ENCODE measurements at places on chromosomes 2 and 18.
A peak's percentile ranks its signal among the peaks of the same experiment; 100 is the strongest.

DNA sequence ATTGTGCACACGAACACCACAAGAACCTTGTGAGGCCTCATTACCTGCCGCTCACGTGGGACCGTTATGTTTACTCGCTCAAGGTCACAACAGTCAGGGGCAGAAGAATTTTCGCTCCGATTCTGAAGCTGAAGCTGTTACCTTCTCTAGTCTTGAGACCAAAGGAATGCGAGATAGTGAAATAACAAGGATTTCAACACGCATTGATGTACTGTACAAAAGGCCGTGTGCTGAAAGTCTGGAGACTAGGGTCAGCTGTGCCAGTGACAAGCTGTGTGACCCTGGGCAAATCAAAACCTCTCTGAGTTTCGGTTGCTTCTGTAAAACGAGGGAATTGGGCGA lies 583 bp downstream of the NEMP2 start:
- no peak for DNase-seq

- peak; percentile 69 for DNase-seq
These were observed 80.2 kb downstream of the SLC8A1 start for GRCh38 chr2:40371525-40372282.

DNA sequence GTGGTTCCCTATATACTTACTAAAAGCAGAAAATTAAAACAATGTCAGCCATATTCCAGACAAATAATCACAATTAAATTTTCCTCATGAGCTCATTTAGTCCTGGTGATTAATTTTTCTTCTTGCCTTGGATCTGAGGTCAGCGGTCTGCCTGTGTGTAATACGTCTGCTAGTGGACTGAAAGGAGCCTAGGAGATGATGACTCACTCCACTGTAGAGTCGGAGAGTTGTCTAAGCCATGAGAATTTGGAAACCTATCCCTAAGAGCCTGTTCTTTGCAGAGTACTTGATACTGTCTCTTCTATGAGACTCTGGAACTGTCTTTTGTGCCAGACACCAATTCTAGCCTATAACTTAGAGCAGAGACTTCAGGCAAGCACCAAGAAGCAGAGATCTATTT lies 94.2 kb upstream of the RAB27B start:
- DNase-seq: peak; percentile 72

DNA sequence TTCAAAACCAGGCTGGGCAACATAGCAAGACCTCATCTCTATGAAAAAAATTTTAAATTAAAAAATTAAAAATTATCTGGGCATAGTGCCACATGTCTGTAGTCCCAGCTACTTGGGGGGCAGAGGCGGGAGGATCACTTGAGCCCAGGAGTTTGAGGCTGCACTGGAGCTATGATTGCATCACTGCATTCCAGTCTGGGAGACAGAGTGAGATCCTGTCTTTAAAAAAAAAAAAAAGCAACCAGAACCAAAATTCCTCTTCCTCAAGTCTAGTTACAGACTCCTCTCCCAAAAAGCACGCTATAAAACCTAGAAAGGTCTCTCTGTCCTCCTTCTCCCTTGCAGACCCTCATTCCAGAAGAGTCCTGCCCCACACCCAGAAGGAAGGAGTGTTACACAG lies 23.9 kb downstream of the TNFAIP6 start:
- no peak for DNase-seq

- DNase-seq: no peak
These were observed 28.9 kb upstream of the ELAC1 start for GRCh38 chr18:50938912-50939311.

DNA sequence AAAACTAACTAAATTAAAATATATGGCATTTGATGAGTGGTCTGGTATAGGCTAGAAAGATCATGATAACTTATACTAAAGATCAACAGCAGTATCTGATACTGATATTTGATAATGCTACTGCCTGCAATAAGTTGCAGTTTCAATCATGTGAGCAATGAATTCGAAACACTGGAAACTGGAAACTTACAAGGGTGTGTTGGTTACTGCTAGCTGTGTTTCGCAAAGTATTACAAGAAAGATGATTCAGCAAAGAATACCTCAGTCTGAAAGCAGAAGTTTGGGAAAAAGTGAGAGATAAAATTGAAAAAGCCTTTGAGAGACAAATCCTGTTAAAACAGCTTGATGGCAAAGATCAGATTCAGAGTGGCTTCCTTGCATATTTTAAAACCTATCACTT lies 294.5 kb downstream of the CCDC178 start:
- no peak for DNase-seq

DNA sequence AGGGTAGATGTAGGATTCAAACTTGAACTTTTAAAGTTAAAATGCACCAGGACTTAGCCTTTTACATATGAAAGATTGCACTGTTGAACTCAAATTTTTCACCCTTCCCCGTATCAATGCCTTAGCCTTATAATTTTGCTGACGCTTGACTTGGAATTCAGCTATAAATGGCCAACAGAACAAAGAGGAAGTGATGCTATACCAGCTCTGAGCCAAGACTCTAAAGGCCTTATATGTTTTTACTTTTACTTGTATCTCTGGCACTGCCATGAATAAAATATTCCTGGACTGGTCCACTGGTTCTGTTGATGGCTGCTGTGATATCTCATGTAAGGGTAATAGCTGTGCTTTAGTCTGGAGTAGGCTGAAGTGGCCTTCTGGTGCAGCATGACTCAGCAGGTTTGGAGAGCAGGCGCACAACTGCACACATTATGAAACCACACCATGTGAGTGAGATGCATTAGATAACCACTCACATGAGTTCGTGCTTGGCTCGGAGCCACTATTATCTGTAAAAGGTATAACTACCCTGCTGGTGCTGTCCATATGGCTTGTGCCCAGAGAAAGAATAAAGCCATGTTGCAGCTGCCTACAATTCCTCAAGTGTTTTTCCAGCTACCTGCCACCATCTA lies 8.4 kb upstream of the IER3IP1 start:
- no peak for DNase-seq

DNA sequence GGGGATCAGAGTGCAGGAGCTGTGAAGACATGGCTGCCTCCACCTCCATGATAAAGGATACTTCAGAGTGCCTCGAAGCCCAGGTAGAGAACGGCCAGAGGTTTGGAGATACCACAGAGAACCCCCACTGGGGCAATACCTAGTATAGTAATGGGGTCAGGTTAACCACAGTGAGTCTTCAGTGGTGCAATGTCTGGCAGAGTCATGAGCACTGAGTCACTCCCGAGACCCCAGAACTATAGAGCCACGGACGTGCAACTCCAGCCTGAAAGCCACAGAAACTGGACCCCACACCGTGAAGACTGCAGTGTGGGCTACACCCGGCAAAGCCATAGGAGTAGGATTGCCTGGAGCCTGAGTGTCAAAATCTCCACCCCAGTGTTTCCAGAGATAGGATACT lies 746.6 kb downstream of the CBLN2 start:
- no peak for DNase-seq

GRCh38 chr2:46978723-46979122 lies 63.1 kb upstream of the MCFD2 start:
- no peak for DNase-seq

- DNase-seq: no peak
These were observed 12.9 kb upstream of the EPAS1 start for GRCh38 chr2:46284260-46284659.

Measured in GM04503 (cell line).